ENCODE measurements at places on chromosomes 7 and 10. TPM values are rescaled to one million over a fixed set of nuclear protein-coding genes. Genes with fewer than 3 reads are reported as not detected.

DNA sequence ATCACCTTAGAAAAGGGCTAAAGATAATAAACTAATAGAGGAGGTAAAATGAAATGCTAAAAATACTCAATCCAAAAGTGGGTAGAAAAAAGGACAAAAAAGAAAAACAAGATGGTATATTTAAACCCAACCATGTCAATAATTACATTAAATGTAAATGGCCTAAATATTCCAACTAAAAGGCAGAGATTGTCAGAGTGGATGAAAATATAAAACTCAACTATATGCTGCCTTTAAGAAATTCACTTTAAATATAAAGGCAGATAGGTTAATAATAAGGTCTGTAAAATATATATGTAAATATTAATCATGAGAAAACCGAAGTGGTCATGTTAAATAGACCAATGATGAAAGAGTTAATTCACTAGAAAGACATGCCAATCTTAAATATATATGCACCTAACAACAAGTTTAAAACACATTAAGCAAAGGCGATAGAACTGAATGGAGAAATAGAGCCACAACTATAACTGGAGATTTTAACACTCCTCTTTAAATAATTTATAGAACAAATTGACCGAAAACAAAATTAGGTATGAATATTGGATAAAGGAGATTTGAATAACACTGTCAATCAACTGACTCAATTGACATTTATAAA, 159.4 kb downstream of the PLPP4 start:
- H3K27ac ChIP-seq, result no peak overlapping the region
- no peaks in the 10 kb centered on the region for H3K4me1 ChIP-seq
- DNase-seq, result no peak
- no peak overlapping the region for H3K4me3 ChIP-seq
- H3K27me3 ChIP-seq, result no peaks in the 10 kb centered on the region

- H3K27me3 ChIP-seq, result no peaks in the 10 kb centered on the region
- no peak overlapping the region for H3K27ac ChIP-seq
- no peak for DNase-seq
These were observed 20.4 kb downstream of the PARP12 start for GRCh38 chr7:140042386-140042670.

DNA sequence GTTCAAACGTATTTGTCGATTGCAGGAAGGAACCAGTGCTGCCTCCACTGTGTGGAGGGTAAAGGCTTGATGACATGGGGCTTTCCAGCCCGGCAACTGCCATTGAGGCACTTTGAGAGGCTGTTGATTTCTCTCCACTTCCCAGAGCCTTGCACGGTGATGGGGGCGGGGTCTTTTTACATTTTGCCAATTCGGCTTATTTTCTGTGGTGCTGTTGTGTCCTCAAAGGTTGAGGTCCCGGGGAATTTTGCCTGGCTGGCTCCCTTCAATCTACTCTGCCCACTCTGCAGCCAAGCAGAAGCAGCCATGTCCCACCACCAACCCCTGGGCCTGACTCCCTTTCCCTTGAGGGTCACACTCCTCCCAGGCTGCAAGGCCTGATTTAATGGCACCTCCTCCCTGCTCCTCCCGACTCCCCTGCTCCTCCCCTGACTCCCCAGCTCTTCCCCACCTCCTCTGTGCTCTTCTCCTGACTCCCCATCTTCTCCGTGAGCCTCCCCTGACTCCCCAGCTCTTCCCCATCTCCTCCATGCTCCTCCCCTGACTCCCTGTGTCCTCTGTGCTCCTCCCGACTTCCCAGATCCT, 39.0 kb downstream of the OAT start:
- no peaks in the 10 kb centered on the region for H3K4me1 ChIP-seq
- no peak overlapping the region for H3K4me3 ChIP-seq
- no peaks in the 10 kb centered on the region for H3K27me3 ChIP-seq
- H3K27ac ChIP-seq, result no peak overlapping the region
- no peak for DNase-seq
- no peaks in the 10 kb centered on the region for H3K36me3 ChIP-seq

DNA sequence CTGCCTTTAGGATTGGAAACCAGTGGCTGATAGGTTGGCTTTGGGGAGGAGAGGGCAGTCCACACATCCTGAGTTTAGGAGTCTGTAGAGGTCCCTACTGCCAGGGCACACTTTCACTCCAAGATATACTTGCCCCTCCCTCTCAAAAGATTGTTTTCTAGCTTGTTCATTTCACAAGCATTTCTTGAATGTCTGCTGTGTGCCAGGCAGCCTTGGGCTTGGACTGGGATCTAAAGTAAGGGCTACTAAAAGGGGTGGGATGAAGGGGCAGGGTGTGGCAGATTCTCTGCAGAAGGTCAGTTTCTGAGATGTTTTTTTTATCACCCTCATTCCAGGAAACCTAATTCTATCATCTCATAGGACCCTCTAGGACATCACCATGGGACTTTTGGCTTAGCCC, 272.4 kb downstream of the SKAP2 start:
- no peak for DNase-seq
- no peak overlapping the region for H3K27ac ChIP-seq
- H3K36me3 ChIP-seq, result no peaks in the 10 kb centered on the region
- no peak overlapping the region for H3K4me3 ChIP-seq
- no peaks in the 10 kb centered on the region for H3K27me3 ChIP-seq

GRCh38 chr7:71507680-71508602, 376.0 kb downstream of the GALNT17 start:
- H3K4me1 ChIP-seq, result no peaks in the 10 kb centered on the region
- H3K27ac ChIP-seq, result no peak overlapping the region
- no peaks in the 10 kb centered on the region for H3K27me3 ChIP-seq
- H3K36me3 ChIP-seq, result no peaks in the 10 kb centered on the region
- H3K4me3 ChIP-seq, result no peak overlapping the region

DNA sequence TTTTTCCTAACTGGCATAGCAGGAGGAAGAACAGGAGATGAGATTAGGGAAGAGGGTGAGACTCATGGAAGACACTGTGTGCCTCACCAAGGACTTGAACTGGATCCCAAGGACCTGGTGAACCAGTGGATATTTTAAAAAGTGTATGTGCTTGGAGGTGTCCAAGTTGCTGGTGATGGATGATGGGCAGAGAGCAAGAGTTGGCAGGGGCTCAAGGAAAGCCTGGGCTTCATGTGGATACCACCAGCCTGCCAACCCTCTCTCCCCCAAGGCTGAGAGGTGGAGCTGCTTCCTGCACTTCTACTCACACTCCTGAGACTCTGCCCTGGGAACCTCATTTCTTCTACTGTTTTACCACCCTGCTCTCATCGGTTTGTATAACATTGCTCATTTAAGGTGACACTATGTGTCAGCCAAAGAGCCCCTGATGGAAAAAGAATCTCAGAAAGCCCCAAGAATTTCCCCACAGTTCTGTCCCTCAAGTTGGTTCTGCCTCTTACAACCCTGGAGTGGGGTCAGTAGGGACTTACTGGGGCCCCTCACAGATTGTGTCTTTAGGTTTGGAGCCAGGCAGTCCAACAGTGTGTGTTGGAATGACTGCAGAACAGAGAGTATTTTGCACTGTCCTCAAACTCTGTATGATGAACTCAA, 56.2 kb upstream of the PDCD4 start:
- no peak overlapping the region for H3K4me3 ChIP-seq
- DNase-seq, result no peak
- no peak overlapping the region for H3K27ac ChIP-seq
- no peaks in the 10 kb centered on the region for H3K36me3 ChIP-seq
- H3K27me3 ChIP-seq, result no peaks in the 10 kb centered on the region

DNA sequence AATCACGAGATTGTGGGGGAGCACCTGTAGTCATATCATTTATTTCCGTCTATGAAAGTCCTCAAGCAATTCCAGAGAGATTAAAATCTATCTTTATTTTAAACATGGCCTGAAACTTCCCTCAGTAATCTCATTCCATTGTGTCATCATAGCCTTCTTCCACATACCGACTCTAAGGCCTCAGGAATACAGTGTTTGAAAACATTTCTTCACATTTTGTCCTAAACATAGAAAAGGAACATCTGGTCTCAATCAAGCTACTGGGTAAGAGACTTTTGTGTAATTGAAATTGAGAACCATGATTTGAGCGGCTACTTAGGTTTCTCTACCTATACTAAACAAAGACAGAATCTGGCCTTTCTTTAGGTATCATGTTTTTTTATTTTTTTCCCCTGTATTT, 78.0 kb upstream of the ELMO1 start:
- no peaks in the 10 kb centered on the region for H3K4me1 ChIP-seq
- no peak for DNase-seq
- H3K27ac ChIP-seq, result no peak overlapping the region
- no peak overlapping the region for H3K4me3 ChIP-seq
- H3K36me3 ChIP-seq, result no peaks in the 10 kb centered on the region
- no peaks in the 10 kb centered on the region for H3K27me3 ChIP-seq

GRCh38 chr7:158422887-158423560, 164.6 kb downstream of the PTPRN2 start:
- H3K4me3 ChIP-seq, result no peak overlapping the region
- H3K27me3 ChIP-seq, result no peaks in the 10 kb centered on the region
- H3K36me3 ChIP-seq, result no peaks in the 10 kb centered on the region
- no peak for DNase-seq
- H3K4me1 ChIP-seq, result no peaks in the 10 kb centered on the region
- no peak overlapping the region for H3K27ac ChIP-seq

DNA sequence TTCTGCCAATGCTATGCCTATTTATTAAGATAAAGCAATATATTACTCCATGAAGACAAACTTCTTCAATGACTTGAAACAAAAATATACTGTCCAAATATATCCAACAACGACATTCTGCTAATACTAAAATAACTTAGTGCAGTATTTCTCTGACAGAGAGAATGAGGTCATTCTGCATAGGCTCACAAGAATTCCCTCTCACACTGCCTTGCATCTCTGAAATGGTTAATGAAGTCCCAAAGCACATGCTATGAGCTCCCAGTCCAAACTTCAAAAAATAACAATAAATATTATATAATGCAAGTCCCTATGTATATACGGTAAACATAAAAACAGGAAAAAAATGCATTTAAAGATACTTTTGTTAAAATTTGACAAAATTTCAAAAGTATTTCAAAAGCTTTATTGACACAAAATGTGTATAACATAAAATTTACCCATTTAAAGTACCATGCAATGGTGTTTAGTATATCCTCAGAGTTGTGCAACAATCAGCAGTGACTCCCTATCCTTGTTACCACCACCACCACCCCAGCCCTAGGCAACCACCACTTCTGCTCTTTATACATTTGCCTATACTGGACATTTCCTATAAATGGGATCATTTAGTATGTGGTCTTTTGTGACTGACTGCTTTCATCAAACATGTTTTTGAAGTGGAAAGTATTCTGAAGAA, 27.6 kb downstream of the CHCHD3 start:
- H3K4me1 ChIP-seq, result peaks cover 30% of the 10 kb centered on the region
- H3K4me3 ChIP-seq, result no peak overlapping the region
- peak overlapping the region; percentile 83 for H3K27ac ChIP-seq

Gene WNT8B
- polyA plus RNA-seq, result not detected

Gene HMX2
- polyA plus RNA-seq, result not detected

Gene UBE2D1
- 21.4 TPM for polyA plus RNA-seq

Gene PLEKHS1
- not detected for polyA plus RNA-seq
